ENCODE measurements at places on chromosomes 2 and 18.

- peak; percentile 34 for DNase-seq
Observed at GRCh38 chr2:226489775-226490541, 309.7 kb downstream of the IRS1 start.

GRCh38 chr18:27656167-27656778, 471.2 kb upstream of the CHST9 start:
- no peak for DNase-seq

GRCh38 chr2:72457801-72458516, 310.3 kb upstream of the CYP26B1 start:
- DNase-seq = peak; percentile 8

DNA sequence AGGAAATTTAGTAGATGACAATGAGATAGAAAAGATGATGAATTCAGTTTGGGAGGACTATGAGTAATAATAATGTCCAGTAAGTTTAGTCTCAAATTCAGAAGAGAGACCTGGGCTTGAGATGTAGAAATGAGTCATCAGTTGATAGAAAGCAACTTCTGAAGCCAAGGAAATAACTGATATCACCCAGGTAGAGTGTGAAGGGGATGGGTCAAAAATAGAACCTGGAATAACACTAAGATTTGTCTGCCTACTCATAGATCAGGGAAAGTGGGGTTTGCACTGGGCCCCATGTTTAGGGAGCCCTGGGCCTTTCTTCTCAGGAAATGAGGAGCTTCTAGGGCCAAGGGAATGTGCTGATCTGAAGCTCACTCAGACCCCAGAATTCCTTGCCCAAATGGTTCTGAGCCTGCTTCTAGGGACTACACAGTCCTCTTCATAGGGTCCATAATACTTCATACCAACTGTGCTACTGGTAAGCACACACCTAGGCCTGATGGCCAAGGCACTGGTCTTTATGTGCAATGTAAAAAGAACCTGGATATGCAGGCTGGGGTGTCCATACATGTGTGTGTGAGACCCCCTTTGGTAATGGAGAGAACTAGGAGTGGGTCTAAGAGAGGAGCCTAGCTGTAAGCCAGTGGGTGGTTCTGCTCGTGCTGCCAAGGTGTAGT, 141.2 kb downstream of the IKZF2 start:
- no peak for DNase-seq

DNA sequence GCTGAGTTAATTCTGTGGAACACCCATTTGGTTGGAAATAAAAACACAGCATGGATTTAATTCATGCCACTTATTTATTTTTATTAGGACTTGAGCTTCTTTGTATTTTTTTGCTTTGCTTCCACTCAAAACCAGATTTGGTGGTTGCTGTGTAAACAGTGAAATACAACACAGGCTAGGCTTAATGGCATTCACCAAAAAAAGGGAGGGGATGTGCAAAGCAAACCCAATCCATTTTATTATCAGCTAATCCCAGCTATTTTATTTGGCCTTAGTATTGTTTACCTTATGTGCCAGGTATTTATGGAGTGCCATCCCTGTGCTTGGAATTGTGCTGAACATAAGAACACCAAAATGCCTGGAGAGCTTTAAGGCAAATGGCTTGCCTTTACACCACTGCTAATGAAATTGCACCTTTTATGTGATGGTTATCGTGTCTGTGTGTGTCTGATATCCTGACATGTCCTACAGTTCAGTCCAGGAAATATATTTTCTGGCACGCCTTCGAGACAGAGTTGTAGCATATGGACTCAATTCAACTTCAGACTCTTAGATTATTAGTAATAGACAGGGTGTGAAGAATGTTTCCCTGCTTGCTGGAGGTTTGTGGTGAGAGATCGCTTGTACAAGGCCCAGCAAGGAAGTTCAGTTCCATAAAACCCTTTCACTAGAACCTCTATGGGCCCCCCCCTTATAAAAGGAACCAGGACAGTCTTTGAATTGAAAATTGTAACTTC, 99.6 kb downstream of the PRPF40A start:
- DNase-seq = no peak

DNA sequence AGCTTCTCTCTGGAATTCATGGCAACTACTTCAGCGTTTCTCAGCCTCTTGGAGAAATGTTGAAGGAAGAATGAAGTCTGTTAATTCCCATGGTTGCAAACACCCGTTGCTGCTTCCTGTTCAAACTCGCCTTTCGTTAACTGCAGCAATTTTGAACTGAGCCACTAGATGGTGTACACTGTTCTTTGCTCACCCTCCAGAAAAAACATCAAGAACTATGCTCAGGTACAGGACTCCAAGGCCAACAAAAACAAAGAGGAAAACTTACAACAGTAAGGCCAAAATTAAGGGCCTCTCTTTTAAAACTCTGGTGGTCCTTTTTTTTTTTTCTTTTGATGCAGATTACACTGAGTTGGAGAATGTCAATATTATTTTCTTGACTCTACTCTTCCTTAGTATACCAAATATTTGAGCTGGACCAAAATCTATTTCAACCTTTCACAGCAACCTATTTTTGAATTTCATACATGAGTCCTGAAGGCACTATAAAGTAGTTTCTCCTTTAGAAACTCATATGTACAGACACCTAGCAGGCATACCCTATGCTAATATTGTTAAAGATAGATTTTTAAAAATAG, 58.2 kb downstream of the KLHL14 start:
- DNase-seq = peak; percentile 2

DNA sequence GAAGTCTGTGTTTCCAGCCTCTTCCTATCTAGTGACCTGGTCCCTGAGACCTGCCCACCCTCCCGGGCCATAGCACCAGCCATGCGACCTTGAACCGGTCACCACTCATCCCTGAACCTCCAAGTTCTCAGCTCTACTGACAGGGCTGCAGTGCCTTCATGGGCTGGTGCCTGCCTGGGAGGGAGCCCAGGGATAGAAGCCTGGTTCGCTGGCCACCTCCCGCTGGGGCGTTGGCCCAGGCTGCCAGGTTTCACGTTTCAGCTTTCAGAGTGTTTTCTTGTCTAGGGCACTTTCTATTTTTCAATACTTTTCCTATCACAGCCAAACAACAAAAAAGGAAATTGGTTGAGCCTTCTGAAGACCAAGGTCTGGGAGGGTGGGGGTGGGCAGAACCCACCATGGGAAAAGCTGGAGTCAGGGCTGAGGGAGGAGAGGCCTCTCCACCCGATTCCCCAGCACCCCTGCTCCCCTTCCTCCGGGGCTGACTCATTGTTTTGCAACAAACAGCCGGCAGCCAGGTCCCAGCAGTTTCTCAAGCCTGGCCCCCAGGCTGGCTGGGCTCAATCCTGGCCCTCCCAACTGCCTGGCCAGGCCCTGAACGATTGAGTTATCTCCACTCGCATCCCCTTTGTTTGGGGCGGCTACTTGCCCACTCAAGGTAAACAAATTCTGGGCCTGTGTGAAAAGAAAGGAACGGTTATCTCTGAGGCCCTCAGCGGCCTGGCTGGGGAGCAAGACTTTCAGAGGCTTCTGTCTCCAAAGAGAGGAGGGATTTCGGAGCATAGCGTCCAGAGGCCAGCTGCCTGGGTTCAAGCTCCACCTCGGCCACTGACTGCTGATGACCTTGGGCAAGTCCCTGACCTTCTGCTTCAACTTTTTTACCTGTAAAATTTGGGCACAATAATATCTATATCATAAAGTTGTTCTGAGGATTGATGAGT, 47.5 kb downstream of the ZFP36L2 start:
- DNase-seq = peak; percentile 93

DNA sequence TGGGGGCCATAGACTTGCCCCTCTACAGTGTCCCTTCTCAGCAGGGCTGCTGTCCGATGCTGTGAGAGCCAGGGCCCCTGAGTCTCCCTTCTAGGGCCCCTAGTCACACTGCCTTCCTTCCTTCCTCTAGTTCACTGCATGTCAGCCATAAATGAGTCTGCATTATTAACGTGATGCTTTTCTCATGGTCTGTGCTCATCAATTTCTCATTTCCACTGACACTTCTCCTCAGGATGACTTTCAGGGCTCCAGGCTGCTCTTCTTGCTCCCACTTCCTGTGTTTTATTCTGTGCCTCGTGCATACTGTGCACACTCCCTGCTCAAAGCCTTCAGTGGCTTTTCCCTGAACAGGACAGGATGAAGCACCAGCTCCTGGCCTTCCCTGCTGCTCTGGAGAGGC, 146.5 kb downstream of the FAM210A start:
- no peak for DNase-seq

DNA sequence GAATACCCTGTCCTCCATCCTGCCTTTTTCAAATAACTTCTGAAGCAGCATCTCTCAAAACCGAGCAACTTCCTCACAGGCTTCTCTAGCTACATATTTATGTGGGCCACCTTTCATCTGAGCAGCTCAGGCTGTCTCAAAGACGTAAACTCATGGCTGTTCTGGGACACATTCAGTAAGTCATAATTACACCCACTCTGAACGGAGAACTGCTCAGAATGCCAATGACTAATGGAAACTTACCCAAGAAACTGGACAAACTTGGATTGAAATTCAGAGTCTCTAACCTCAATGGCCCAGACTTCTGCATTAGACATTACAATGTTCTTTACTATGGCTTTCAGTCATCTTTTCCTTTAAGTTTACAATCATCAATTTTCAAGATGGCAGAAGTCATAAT, 145.2 kb downstream of the RAD51AP2 start:
- no peak for DNase-seq

GRCh38 chr2:130729322-130730299, 741 bp downstream of the GPR148 start:
- no peak for DNase-seq

DNA sequence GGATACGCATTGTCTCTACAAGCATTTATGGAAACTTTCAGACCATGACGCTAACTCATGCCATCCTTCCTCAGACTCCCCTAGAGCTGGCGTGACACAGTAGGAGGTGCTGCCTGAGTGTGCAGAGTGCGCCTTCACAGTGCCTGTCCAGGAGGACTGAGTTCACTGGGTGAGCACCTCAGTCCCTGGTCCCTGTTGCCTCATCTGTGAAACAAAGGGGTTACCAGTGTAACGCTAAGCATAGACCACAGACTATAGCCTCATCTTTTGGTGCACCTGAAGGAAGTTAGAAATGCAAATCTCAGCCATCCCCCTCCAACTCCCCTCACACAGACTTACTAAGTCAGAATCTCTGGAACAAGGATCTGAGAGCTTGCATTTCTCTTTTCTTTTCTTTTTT, 142.8 kb downstream of the TMEM17 start:
- no peak for DNase-seq

DNA sequence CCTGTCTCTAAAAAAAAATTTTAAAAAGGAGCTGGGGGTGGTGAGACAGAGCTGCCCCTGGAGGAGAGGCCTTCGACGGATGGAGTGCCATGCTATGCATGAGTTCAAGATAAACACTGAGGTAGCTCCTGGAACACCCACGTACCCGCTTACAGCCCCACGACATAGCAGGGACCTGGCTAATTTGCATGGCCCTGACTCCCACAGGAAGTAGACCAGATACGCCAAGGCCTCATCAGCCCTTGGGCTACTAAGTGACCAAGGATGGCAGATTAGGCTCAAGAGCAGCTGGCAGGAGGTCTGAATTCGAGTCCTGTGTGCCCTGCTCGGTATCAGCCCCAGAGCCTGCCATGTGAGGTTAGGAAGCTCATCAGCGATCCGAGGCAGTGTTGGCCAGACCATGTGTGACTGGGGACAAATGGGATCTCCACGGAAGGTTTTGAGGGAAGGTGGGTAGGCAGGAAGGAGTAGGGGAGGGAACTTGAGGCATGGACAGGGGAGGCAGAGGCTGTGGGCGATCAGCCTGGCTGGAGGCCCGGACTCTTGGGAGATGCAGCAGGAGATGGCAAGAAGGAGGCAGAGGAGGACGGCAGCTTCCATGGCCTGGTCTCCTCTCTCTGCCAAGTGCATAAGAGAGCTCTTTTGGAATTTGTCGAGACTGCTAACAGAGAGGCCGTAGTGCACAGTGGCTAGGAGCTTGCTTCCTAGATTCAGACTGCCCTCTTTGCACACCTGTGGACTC, 218.3 kb downstream of the GLI2 start:
- DNase-seq = no peak

DNA sequence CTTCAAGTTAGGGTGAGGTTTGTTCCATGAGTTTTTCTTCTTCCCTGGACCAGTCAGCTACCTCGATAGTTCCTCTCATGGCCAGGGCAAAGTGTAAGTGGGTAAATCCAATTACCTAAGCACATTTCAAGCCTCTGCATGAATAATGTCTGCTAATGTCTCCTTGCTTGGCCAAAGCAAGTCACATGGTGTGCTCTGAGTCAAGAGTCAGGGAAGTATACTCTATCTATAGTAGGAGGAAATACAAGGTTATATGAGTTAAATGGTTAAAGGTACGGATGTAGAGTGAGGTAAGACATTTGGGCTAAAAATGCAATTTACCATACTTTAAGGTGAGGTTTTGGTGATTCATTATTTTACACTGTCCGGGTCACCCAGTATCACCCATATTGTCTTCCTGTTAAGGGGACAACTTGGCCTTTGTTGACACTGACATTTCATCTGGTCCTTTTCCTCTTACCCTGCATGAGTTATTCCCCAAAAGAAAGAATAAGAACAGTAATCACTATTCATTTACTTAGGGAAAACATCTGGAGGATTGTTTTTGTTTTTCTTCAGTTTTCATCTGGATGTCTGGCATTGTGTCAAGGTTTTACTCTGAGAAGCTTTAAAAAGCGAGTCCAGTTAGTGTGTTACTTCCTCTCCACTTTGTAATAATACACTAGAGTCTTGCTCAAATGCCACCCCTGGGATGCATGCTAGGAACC, 405.5 kb downstream of the RND3 start:
- no peak for DNase-seq

DNA sequence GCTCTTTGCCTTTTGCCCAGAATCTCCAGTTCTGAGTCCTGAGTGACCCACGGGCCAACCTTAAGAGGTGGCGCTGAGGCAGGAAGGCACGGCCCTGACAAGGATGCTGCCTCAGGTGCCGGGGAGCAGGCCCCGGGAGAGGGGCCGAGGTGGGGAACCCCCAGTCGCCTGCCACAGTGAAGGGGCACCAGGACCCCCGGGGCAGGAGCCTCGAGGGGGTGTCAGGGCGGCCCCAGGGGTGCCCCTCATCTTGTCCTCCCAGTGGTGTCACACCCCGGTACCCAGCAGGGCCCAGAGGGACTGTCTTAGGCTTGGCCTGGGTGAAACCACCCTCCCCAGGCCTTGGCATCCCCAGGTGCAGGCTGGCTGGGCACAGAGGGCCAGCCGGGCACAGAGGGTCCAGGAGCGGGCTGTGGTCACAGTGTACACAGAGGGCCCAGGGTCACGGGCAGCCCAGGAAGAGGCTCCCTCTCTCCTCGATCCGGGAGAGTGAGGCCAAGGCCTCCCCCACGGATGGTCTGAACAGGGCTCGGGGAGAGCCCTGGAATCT, 1.0 kb downstream of the PDCD1 start:
- no peak for DNase-seq

- no peak for DNase-seq
Observed at GRCh38 chr2:238722181-238722580, 125.7 kb upstream of the TWIST2 start.
